ENCODE measurements at places on chromosomes 3 and 15. TPM values are rescaled to one million over a fixed set of nuclear protein-coding genes. Genes with fewer than 3 reads are reported as not detected.

Gene ZNF774
- 13.7 TPM for total RNA-seq

DNA sequence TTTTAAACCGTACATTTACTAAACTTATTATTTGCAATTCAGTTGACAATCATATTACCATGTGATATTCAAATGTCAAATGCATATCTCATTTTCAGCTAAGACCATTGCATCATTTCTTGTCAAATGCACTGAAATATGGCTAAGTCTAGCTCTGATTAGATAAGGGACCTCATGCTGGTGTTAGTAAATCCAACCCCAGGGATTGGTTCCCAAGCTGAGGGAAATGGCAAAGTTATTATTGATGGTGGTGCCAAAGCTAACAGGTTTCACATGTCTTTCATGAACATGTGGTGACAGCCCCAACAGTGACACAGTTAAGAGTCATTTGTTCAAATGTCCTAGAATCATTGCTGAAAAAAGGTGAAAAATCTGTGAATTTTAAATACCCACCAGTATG, 641.1 kb downstream of the MECOM start:
- no peak for DNase-seq

GRCh38 chr3:22236490-22237270, 485.7 kb upstream of the ZNF385D start:
- DNase-seq: no peak

Gene FAM227B
- 2.3 TPM for total RNA-seq

DNA sequence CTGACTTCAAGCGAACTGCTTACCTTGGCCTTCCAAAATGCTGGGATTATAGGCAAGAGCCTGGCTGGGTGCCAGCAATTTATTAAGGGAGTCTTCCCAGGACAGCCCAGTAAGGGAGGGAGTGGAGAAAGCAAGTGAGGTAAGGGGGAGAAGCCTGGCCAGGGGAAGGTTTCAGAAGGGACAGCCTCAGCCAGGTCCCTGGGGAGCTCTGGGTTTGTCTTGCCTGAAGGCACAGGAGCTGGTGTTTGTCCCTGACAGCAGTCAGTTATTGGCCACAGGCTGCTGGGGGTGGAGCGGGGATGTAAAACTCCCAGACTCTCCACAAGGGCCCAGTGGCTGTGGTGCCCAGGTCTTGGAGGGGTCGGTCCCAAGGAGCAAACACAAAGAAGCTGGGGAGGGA, 33.0 kb upstream of the CDCP1 start:
- no peak for DNase-seq
